ENCODE measurements at places on chromosomes 1 and 21.

GRCh38 chr1:234968451-234968850, 160.2 kb downstream of the TOMM20 start:
- no peak for DNase-seq

DNA sequence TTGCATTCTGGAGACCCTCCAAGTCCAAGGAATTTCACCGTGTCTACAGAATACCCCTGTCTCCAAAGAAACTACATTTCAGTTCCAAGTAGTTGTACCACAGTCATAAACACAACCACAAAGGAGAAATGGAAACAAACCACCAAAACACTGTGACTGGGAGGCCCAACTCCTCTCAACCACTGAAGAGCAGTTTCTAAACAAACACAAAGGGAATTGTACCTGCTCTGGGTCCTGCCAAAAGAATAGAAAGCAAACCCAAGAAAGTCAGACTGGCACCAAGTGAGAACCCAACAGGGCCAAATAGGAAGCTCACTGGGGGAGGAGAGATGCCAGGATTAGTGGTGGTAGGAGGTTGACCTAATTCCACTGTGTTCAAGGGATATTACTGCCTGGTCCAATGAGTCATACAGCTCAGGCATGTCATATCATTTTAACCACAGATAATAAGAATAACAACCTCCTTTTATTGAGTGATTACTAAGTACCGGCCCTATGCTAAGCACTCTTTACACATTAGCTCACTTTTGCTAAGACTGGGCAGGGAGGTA, 123.9 kb upstream of the PPP2R5A start:
- DNase-seq = no peak

DNA sequence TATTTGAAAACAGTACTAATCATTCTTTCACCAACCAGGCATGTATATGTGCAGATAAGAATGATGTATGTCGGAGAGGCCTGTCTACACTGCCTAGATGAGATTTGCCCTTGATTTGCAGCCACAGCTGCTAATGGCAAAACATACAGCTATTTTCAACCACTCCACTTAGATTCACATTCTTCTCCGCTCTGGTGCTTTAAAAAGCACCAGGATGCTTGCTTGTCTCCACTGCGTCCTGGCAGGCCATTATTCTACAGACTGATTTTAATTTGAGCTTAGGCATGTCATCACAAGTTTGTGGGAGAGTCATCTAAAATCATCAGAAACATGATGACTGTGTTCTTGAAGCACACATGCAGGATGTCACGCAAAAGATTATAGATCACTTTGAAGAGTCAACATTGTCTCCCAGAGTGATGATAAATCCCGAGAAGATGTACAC, 119.0 kb upstream of the NRIP1 start:
- no peak for DNase-seq

- peak; percentile 96 for DNase-seq
Observed at GRCh38 chr1:112466078-112466660, 42.6 kb upstream of the WNT2B start.

GRCh38 chr1:22562584-22563583, at the start of gene EPHA8:
EPHA8 (plus strand) TSS chr1:22563489; CDS start chr1:22563636, 147 bp downstream.
- DNase-seq = no peak

DNA sequence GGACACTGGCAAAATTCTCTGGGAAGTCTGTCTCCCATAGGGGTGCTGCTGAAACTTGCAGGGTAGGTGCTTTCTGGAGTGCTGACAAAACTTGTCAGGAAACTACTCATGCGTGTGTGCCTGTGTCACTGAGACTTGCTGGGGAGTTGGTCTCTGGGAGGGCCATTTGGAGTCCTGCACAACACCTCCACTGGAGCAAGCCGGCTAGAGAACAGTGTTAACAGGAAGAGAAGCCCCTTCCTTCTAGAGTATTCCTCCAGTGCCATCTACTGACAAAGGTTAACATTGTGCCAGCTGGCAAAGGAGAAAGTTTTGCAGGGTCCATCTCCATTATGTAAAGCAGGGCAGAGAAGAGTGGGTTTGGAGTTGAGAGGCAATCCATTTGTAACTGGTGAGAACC, 30.0 kb downstream of the ZMYM4 start:
- peak; percentile 58 for DNase-seq

- peak; percentile 41 for DNase-seq
Observed at GRCh38 chr1:201724766-201725118, 104.2 kb upstream of the IPO9 start.

DNA sequence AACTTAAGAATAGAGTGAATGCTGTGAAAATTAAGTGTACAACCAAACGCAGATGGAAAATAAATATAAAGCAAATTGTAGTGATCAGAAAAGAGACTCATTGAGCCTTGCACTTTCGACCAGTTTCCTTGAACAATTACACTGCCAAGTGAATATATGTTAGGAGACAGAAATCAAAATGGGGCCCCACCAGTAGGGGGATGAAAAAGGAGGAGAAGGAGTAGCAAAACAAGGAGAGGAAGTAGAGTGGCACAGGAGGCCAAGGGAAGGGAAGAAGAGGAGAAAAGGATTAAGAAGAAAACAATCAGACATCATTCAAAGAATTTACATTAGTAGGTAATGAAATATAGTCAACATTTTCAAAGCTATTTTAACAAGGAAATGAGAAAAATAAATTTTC, 1770.6 kb downstream of the PLA2G4A start:
- no peak for DNase-seq

- DNase-seq = no peak
Observed at GRCh38 chr1:244230470-244230869, 179.4 kb downstream of the ZBTB18 start.

DNA sequence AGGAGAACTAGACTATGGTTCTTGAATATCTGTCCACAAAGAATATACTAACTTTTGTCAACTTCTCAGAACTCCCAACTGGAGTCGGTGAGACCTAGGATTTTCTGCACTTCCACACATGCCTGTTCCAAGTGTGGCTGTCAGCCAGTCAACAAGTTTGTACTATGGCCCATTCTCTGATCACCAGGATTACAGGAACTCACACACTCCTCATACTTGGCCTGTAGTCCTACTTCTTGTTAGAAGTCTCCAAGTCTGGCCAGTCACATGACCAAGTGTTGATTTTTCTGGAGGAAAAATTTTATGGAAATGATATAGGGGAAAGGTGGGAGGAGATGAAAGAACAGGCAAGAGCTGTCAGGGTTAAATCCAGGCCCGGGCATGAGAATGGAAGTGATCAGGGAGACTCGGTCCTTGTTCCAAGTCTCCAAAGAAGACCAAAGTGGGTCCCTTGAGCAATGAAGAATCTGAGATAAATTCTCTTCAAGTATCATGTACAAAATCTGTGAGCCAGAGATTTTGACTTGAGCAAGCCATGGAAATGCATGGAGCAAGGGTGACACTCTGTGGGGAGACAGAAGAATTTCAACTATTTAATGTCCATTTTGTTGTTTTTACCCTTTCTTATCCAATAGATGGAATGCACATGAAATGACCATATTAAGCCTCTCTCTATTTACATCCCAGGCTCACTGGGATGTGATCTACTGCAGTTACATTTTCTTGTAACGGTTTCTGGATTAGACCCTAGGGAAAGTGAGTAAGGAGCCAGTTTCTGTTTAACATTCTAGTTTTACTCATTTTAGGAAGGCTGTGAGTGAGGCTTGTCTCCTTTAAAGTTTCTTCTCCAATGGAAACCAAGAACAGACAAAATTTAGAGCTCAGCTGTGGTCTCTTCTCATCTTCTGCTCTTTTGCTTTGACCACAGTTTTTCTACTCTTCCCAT, 320.9 kb downstream of the ASTN1 start:
- DNase-seq = peak; percentile 65

- no peak for DNase-seq
Observed at GRCh38 chr1:20958430-20958829, 171.3 kb upstream of the HP1BP3 start.

DNA sequence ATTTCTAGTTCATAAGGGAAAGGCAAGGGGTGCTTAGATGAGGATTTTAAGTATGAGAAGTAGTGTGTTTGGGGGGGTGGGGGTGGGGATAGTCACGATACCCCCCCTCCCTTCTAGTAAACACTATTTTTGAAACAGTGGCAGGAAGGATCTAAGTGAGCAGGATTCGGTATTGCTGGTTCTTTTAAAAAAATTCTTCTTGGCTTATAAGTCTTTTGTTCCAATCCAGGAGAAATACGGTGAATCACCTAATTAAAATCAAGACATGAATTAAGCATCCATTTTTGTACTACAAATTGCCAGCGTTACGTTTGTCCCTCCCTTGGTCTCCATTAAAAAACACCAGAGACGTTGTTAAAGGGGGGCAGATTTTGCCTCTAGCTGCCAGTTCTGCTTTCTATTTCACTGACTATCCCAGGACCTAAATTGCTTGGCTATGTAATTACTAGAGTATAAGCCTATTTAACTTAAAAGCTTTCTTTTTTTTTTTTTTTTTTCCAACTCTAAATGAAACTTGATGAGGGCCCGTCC, 911 bp downstream of the LMO4 start:
- peak; percentile 35 for DNase-seq

GRCh38 chr21:25759573-25759972, 24.8 kb downstream of the GABPA start:
- DNase-seq = peak; percentile 49

DNA sequence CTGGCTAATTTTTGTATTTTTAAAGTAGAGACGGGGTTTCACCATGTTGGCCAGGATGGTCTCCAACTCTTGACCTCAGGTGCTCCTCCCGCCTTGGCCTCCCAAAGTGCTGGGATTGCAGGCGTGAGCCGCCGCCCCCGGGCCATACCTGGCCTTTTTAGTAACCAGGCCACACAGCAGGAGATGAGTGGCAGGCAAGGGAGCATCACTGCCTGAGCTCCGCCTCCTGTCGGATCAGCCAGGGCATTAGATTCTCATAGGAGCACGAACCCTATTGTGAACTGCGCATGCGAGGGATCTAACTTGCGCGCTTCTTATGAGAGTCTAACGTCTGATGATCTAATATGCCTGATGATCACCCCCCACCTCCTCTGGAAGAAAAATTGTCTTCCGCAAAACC, 308.7 kb upstream of the PRMT6 start:
- DNase-seq = no peak

DNA sequence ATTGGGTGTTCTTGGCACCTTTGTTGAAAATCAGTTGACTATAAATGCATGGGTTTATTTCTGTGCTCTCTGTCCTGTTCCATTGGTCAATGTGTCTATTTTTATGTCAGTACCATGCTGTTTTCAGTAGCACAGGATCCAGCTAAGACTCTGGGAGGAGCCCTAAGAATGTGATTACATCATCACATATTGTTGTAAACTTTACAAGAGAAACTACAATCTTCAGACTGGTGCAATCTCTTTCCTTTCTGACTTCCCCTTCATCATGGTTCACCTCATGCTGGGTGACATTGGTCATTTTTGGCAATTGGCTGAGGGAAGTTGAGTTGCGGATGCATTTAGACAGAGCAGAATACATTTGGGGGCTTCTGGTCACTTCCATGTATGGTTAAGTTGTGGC, 88.4 kb downstream of the C21orf91 start:
- no peak for DNase-seq

DNA sequence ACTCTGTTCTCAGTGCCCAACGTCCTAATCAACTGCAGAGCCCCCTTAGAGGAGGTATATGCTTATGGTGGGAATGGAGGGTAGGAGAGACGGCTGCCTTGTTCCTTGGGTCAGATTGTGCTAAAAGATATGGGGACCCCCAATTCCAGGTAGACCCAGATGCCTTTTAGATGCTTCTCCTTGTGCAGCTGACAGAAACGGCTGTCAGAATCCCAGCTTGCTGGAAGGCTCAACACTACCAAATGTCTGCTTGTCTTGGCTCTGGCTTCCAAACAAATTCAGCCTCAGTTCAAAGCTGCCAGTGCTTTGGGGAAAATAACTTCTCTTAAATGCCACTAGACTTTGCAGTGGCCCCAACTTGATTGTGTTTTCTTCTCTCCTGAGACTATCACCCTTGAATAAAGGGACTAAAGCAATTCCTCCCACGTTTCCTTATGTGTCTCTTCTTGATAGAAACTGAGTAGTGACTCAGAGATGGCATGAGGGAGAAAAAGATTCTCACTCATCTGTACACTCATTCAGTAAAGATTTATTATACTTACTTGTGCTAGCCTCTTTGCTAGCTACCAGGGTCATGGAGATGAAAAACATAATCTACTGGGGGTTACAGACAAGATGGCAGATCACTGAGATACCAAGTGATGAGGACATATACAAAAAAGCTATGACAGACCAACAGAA, 3.4 kb upstream of the RNF19B start:
- no peak for DNase-seq

- no peak for DNase-seq
Observed at GRCh38 chr21:44057960-44058651, 46.0 kb downstream of the TRAPPC10 start.

GRCh38 chr21:38327984-38328383, 71.2 kb downstream of the KCNJ15 start:
- DNase-seq = no peak

GRCh38 chr1:170657275-170657853, 6.6 kb upstream of the PRRX1 start:
- no peak for DNase-seq

DNA sequence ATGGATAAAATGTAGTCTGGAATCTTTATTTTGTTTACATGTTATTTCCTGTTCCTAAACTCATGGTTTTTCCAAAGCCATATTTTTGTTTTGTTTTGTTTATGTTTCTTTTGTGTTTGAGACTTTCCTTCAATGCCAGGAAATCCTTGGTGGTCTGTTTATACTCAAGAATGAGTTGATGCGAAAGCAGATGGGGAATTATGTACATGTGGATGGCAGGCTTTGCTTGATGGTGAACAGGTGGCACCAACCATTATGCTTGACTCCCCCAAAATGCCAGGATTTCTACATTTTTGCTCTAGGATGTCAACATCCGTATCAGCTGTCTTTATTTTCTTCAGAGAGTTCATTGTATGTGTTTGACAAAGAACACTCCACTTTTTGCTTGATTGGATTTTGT, 448.5 kb downstream of the PRDM2 start:
- no peak for DNase-seq

- DNase-seq = no peak
Observed at GRCh38 chr1:107940017-107940577, 24.9 kb downstream of the VAV3 start.

- no peak for DNase-seq
Observed at GRCh38 chr1:223313415-223313754, 50.6 kb downstream of the SUSD4 start.

DNA sequence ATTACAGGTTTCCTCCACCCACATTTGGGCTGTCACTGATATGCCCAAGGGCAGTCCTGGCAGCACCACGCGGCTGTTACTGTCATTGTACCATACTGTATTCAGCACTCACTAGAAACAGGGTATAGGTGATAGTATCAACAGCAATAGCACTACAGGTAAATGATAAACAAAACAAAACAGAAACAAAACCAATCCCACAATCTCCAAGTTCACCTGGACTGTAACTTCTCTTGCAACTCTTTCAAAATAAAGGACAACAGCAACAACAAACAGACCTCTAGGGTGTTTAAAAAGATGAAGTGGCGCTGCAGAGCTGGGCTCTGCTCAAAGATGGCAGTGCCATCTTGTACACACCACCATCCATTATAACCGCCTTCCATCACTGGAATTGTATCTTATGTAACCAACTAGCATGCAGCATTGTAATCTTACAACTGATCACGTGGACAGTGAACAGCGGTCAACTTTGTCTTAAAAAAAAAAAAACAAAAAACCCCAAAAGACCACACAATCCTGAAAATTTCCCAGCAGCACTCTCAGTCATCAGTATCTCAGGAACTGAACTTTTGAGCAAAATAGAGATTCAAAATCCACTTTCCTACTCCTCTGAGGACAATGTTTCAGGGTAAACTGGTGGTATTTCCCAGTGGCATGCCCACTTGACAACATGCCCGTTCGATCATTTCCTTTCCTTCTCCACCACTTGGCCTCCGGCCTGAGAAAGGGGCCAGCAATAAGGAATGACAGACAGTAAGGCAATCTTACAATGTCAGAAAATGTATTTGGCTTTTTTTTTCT, 3.8 kb downstream of the IRF2BP2 start:
- peak; percentile 73 for DNase-seq

Data from cardiac muscle cell (in vitro differentiated cells and primary cell).